CD4-positive, alpha-beta memory T cell (primary cell): ENCODE measurements at places on chromosomes 6 and 20.

DNA sequence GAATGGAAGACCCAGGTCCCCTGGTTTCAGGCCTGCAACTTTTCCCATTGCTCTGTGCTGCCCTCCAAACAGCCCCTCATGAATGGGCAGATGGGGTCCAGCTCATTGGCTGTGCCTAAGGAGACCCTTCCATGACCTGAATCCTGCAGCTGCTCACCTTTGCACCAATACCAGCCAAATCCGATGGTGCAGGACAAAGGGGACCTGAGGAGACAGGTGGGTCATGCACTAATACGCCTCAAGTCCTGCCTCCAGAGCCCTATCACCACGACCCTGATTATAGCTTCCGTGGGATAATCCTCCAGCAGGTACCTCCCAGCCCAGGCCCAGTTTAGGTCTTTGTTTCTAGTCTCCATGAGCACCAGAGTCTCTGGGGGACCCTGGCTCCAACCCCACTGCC, 16.8 kb downstream of the TREM1 start:
- no peak for DNase-seq

GRCh38 chr6:119308991-119309657, 40.4 kb downstream of the MAN1A1 start:
- DNase-seq: no peak

DNA sequence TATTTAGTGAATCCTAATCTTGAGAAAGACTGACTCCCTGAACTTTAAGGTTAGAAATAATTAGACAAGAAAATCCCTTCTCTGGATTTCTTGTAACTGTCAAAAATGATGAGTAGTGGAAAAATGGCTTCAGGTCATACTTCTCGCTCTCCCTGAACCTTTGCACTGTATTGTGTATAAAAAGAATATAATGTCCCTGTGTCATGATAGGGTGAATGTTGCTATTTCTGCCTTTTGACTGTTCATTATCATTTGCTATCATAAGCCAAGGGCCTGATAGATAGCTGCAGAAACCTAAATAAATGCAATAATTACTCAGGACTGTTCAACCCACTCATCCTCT, 39.3 kb downstream of the ALDH8A1 start:
- DNase-seq: no peak

- no peak for DNase-seq
Observed at GRCh38 chr6:40930555-40930954, 108.5 kb downstream of the UNC5CL start.

DNA sequence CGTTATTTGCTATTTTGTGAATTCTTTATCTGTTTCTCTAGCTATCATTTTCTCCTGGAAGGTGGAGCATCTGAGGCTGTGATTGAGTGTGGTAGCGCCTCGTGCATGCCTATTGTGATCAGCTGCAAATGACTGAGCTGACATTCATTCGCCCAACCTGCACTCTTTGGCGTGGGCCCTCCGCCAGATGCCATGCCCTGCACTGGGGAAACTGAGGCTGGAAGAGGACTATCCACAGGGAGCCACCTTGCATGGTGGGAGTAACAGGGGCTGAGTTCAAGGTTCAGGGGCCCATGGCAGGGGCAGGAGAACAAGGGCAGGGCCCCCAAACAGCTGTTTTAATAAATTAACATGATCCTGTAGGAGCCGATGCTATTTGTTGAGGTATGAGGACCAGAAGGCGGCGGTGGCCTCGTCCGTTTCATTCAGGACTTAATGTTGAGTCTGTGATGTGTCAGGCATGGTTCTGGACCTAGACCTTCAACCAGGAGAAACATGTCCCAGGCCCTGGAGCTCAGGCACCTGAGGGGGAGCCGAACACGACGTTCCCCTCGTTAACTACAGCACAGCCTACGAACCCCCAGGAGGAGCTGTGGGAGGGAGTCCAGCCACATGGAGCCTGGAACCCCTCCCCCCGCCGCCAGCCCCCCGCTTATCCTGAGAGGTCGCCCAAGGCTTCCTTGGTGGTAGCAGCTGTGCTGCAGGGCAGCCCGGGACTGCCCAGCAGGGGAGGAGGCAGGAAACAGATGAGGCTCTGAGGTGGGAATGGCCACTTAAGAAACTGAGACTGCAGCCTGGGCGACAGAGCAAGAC, 242.9 kb downstream of the CDH4 start:
- DNase-seq: no peak

DNA sequence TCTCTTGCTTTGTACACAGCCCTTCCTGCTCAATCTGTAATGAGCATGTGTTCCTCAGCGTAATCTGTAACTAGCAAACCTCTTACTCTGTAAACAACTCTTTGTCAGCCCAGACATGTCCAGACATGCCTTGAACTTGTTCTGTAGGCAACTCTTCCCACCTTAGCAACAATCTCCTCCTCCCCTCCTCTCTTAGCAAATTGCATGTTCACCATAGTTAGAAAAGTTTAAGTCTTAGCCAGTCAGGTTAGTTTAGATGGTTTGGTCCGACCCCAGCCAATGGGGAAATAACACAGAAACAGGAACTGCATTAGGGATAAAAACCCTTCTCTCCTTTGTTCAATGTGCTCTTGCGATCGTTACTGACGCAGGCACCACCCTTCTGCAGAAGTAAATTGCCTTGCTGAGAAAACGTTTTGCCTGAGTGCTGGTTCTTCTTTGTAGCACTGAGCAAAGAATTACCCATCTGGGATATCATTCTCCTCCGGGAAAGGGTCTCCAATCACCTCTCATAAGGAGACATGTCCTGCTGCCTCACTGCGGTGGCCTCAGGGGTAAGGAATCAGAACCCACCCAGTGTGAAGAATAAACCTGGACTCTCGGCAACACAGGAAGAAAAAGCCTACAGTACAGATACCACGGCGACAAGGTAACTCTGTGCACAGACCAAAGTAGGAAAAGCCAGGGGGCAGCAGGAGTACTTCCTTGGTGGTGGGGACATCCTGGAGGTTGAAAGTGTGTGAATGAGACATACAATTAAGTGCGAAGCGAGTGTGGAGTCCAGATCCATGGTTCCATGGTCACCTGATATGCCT, 26.2 kb downstream of the PLN start:
- DNase-seq: no peak

GRCh38 chr20:7178004-7178403, 410.5 kb downstream of the BMP2 start:
- DNase-seq: no peak

DNA sequence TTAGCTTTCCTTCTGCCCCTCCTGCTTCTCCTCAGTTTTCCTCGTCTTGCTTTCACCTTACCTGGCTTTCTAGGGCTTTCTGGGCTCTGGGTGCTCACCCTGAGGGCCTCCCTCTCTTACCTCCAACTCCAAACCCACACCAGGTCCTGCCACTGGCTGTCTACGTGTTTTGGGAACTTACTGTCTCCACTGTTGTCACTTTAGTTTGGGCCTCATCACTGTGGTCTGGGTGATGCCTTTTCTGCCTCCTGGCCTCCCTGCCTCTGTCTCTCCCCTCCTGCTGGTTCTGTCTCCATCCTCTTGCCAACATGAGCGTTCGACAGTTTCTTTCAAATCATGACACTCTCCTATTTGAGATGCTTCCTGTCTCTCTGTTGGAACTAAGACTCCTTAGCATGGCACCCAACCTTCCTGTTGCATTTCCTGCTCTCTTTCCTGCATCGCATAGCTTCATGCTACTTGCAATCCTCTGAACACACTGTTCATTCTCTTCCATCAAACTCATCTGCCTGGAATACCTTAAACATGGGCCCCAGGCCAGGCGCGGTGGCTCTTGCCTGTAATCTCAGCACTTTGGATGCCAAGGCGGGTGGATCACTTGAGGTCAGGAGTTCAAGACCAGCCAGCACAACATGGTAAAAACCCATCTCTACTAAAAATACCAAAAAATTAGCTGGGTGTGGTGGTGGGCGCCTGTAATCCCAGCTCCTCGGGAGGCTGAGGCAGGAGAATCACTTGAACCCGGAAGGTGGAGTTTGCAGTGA, 5.5 kb downstream of the CD40 start:
- no peak for DNase-seq

DNA sequence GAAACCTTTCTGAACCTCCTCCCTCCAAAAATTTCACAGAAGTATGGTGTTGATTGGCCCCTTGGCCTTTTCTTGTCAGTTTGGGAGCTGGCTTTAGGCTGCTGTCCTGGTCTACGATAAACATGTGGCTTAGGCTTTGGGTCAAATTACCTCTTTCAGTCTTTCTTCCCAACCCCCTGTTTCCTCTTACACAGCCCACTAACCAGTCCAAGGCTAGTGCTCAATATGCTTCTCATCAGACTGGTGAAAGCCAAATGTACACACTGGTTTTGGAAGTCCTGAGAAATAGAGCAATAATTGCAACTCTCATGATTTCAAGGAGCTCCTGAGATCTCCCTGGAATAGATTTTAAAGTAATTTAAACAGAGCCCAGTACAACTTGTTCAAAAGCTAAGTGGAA, 933.7 kb upstream of the GJE1 start:
- DNase-seq: no peak

DNA sequence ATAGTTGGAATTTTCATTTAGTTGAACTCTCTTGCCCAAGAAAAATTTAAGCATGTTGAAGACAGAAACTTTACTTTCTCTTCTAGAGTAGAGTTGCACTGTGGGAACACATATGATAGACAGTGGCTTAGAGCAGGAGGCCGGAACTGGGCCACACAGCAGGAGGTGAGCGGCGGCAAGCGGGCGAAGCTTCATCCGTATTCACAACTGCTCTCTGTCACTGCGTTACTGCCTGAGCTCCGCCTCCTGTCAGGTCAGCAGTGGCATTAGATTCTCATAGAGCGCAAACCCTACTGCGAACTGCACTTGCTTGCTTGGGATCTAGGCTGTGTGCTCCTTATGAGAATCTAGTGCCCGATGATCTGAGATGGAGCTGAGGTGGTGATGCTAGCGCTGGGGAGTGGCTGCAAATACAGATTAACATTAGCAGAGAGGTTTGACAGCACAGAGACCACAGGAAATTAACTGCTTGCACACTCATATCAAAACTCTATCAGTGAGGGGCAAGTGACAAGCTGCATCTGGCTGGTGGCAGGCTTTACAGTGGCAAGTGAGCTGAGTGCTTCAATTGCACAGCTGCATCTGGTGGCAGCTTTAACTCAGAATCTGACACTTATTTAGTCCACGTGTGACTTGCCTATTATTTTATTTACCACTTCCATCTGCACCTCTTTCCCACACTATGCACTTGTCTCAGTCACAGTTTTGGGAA, 174.9 kb upstream of the C6orf118 start:
- DNase-seq: no peak

GRCh38 chr6:31572041-31572911, at the start of gene LTA:
LTA (plus strand) TSS chr6:31572289; CDS start chr6:31572743, 454 bp downstream.
- peak; percentile 90 for DNase-seq

GRCh38 chr6:158977382-158977781, 22.6 kb downstream of the RSPH3 start:
- no peak for DNase-seq

- no peak for DNase-seq
Observed at GRCh38 chr20:16007962-16008361, 565.3 kb downstream of the KIF16B start.

DNA sequence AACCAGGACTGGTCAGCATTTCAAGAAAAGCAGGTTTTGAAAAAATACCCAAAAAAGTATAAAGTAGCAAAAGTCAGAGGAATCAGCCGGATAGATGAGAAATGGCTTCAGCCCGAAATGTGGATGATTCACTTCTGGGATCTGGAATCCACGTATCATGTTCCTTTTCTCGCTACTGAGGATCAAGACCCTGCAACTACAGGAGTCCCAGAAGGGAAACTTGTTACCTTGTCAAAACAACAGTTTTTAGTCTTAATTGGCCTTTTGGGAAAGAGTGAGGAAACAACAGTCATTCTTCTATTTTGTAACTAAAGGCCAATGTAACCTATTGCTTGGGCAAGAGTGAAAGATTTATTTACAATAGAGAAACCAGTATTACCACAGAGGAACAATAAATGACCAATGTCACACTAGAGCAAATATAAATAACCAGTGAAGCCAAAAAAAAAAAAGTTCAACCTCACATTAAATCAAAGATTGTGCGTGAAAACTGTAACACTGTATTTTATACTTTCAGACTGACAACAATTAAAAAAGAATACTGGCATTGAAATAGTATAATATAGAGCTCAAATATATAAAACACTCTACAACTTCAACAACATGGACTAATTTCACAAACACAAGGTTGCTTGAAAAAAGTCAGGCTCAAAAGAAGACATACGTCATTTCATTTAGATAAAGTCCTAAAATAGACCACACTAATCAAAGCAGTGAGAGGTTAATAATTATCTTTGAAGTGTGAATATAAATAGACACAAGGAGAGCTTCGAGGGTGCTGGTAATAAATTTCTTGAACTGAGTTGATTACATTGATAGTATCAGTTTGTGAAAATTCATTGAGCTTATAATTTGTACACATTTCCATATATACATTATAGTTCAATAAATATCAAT, 116.2 kb downstream of the GFRAL start:
- DNase-seq: no peak

- DNase-seq: no peak
Observed at GRCh38 chr6:145723646-145724045, 11.7 kb downstream of the EPM2A start.

DNA sequence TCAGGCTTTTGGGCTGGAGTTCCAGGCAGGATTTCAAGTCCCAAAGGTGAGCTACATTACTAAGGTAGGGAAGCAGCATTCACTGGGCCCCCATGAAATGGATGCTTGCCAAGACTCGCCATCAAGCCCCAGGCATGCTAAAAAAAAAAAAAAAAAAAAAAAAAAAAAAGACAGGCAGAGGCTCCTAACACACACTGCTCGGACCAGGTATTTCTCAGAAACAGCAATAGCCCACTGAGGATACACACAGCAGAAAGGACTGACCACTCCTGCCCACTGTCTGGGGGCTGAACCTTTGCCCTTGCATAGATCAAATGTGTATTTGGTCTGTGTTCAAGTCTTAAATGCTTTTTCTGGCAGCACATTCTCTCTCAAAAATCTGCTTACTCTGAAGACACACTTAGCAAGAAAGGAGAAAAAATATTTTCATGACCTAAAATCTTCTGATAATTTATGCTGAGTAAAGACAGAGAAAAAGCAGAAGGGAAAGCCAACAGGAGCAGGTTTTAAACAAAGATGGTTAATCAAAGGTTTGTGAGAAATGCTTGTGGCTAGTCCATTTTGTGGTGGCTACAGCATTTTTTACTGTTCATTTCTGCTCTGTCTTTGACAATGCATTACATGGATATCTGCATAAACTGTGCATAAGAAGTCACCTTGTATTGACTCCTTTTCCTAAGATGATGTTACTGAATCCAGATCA, 37.9 kb upstream of the BEND6 start:
- DNase-seq: no peak

GRCh38 chr6:130529569-130530149, 163.8 kb downstream of the TMEM200A start:
- DNase-seq: no peak

DNA sequence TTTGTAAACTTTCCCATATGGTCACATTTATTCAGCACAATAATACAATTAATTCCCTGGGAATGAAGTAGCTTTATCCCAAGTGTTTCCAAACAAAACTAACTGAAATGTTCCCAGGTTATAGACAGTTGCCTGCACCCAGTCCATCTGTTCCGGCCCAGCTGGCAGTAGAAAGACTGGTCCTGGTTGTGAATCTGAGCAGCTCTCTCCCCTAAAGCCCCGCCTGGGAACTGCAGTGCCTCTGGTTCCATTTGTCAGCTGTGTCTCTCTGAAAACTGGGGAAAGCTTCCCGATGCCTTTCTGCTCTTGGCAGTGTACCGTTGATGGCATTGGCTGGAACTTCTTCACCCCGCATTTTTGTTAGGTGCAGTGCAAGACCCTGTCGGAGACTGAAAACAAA, 8.7 kb downstream of the MTHFD1L start:
- no peak for DNase-seq
